ENCODE measurements at places on chromosomes 2 and 18.

- DNase-seq = no peak
Measured at GRCh38 chr2:85790499-85791188, 36.9 kb downstream of the ATOH8 start.

- DNase-seq = peak; percentile 34
Measured at GRCh38 chr2:236343400-236344161, 79.4 kb upstream of the ASB18 start.

- no peak for DNase-seq
Measured at GRCh38 chr2:46561731-46562450, 82.5 kb downstream of the TMEM247 start.

GRCh38 chr2:10709290-10709939 is 12.0 kb upstream of the ATP6V1C2 start:
- DNase-seq = no peak

DNA sequence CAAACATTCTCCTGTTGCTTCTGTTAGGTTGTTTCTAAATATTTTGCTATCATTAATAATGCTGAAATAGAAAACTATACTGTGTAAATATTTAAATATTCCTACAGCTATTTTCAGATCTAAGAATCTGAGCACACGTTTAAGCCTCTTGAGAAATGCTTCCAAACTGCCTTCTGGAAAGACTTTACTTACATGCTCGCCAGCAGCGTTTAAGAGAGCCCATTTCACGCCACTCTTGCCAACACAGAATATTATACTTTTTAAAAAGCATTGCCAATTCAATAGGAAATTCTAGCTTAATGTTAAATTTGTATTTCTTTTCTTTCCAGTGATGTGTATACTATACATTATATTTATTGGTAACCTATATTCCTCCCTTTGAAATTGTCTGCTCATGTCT is 92.0 kb downstream of the TMEM163 start:
- DNase-seq = no peak

DNA sequence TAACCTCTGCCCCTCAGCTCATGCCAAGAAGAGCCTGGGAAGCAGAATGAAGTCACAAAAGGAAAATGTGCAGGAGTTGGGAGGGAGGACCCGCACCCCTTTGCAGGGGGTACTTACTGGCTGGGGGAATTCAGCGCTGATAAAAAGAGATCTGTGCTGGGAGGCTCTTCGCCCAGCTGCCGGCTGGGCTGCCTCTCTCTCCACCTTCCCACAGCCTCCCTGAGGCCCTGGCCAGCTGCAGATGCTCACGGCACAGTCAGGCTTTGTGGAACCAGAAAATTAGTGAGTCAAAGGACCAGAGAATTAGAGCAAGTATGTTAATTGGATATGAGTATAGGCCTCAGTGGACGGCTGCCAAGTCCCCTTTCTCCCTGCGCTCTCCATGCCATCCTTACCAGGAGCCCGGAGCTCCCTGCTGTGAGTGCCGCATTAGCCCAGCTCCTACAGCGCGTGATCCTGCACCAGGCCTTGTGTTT is 181.7 kb upstream of the SH3BP4 start:
- DNase-seq = no peak

GRCh38 chr2:71787476-71788185 is 334.3 kb downstream of the DYSF start:
- no peak for DNase-seq

- no peak for DNase-seq
Measured at GRCh38 chr18:41933778-41934177, 21.3 kb upstream of the PIK3C3 start.

DNA sequence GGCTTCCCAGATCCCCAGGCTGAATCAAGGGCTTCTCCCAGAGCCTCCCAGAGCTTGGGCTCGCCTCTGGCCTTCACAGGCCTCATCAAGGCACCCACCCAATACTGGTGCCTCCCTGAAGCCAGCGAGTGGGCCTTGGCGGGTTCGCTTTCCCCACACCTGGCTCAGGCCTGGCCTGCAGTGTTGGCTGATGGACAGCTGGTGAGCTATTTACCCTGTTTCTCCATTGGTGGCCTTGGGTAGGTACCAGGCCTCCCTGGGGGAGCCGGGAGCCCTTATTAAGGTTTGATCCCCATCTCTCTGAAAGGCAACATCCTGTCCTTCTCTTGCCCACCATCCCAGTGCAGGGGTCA is 18.2 kb upstream of the DUSP2 start:
- DNase-seq = no peak

DNA sequence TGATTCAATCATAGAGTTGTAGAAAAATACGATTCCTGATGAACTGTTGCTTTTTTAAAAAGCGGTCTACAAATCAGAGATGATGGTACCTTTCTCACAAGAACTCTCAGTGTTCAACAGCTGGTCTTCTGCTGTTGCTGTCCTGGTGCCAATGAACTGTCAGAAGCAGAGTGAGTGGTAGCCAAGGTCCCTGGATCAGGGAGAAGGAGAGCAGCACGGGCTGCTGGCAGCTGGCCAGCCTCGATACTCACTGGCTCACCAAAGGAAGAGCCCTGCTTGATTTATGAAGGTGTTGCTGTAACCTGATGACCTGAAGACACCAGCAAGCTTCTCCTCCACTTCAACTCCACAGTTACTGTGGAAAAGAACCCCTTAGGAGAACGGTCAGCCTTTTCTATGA is 300.8 kb upstream of the SOX11 start:
- no peak for DNase-seq

GRCh38 chr2:132521341-132521740 is 104.7 kb downstream of the GPR39 start:
- DNase-seq = no peak

- no peak for DNase-seq
Measured at GRCh38 chr2:135485441-135485840, 45.6 kb downstream of the ZRANB3 start.

DNA sequence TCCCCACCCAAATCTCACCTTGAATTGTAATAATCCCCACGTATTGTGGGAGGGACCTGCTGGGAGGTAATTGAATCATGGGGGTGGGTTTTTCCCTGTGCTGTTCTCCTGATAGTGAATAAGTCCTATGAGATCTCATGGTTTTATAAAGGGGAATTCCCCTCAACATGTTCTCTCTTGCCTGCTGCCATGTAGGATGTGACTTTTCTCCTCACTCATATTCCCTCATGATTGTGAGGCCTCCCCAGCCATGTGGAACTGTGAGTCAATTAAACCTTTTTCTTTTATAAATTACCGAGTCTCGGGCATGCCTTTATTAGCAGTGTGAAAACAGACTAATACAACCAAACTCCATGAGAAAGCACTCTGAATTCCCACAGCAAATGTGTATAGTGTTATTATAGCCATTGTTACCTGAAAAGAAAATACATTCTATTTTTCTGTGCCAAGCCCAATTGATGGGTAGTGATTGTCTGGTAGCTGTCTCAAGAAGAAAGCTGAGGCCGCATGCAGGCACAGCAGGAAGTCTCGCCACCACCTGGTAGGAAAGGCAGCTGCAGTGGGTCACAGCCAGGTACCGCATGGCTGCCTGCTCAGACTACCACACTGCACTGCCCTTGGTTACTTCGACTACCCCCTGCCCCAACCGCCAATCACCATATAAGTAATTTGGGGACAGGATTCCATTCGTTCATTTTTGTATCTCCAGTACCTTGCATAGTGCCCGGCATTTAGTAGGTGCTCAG is 10.3 kb upstream of the ZBTB7C start:
- DNase-seq = no peak

DNA sequence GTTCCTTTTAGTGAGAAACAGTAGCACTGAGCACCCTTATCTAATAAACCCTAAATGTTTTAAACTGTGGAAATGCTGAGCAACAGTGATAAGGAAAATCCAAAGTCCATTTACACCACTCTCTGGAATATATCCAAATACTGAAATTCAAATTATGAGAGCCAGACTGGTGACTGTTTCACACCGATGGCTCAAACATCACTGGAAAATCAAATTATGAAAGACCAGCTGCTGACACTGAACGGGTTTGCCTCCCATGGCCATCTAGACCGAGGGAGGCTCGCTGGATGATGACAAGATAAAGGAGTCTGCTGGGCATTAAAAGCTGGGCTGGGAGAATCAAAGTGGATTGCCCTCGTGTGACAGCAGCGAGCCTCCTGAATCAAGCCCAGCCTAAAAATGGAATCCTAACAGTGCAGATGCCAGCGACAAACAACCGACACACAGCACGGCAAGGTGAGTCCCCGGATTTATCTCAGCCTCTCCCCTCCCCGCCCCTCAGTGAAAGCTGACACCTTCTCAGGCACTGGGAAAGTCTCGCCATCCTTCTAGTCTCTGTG is 30.3 kb downstream of the SERPINE2 start:
- no peak for DNase-seq

- no peak for DNase-seq
Measured at GRCh38 chr18:57523171-57523956, 63.1 kb downstream of the FECH start.

DNA sequence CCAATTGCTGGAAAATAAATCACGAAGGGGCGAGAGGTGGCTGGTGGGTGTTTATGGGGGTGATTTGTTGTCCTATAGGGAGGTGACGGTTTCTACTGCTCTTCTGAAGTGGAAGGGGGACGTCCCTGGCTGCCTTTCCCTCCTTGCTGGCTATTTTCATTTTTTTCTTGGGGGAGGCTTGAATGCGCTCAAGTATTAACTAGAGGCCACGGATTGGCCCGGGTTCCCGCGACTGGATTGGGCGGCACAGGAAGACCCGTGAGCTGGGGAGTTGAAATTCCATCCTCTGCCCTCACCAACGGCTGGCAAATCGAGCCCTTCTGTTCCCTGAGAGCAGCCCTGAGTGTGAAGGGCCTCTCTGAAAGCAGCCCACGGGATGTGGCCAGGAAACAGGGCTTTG is 176.5 kb upstream of the SPRED2 start:
- no peak for DNase-seq

- no peak for DNase-seq
Measured at GRCh38 chr2:218422403-218423086, 3.6 kb downstream of the VIL1 start.

GRCh38 chr18:47887227-47887626 is 43.2 kb downstream of the SMAD2 start:
- DNase-seq = no peak

DNA sequence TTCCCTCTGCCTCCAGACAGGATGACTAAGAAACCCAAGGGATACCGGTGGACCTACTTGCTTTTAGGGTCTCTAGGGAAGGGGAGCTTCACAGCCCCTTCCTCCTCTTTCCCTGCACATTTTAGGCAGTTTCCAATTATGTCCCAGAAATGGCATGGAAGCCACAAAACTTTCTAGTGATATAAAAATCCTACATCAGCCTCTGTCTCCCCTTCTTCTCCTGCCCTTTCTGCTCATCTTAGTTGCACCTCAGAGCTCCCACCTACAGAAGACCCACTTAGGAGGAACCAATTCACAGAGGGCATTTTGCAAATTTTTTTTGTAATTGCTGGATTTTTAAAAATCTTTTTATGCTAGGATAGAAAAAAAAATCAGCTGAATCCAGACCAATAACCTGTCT is 263.1 kb downstream of the TNS1 start:
- DNase-seq = no peak

DNA sequence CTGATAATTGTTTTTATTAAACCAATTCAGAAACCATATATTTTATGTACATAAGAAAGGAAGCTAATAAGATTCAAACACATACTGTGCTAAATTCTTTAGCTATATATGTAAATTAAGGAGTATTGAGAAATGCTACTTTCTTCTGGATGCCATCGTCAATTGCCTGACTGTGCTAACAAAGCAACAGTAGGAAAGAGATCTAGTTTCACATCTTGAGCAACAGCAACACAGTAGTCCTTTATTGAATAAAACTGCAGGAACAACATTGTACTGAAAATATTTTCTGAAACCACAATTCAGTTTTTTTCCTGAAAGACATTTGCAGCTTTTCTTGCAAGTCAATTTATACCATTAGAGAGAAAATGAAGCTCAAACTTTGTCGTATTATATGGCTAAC is 1404.9 kb upstream of the SLC39A10 start:
- DNase-seq = no peak

DNA sequence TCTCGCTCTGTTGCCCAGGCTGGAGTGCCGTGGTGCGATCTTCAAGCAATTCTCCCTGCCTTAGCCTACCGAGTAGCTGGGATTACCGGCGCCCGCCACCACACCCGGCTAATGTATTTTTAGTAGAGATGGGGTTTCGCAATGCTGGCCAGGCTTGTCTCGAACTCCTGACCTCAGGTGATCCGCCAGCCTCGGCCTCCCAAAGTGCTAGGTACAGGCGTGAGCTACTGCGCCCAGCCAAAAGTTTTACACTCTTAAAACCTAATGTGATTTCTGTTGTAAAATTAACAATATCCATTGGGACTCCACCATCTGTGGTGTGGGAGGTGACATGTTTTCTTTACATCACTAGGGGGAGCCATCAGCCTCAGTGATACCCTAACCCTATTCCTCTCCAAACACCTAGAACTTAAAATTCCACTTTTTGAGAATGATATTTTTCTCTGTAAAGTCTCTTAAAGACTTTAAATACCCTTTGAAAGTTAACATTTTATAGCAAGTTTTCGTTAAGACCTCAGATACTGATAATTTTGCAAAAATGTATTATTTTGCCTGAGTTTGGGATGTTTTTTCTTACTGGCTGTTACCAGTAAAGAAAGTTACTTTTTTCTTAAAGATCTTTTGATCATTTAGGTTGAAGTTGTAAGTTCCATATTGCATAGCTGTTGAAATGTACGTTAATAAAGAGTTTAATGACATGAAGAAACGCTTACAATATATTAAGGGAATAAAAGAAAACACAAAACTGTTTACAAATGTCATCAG is 11.6 kb upstream of the EIF2AK2 start:
- no peak for DNase-seq

- DNase-seq = no peak
Measured at GRCh38 chr2:9805435-9806297, 37.6 kb upstream of the TAF1B start.

- peak; percentile 19 for DNase-seq
Measured at GRCh38 chr2:226796012-226796839, 3.4 kb downstream of the IRS1 start.

DNA sequence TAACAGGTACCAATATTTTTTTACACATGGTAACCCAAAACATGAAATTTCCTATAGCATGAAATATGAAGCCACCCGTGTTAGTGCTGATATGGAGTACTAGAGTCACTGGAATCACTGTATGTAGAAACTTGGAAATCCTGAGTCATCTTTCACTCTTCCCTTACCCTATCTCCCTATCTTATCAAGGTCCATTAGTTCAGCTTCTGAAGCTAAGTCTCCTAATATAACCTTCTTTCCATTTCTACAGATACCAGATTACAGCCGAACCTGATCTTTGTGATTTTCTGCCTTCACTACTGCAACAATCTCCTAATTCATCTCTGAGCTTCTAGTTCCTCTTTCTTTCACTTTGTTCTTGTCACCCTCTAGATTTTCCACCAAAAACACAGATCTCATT is 59.0 kb downstream of the SEPTIN10 start:
- no peak for DNase-seq

GRCh38 chr2:167706800-167707199 is 540.6 kb downstream of the STK39 start:
- DNase-seq = no peak

GRCh38 chr2:152647552-152647951 is 69.7 kb downstream of the PRPF40A start:
- DNase-seq = no peak

GRCh38 chr2:30306522-30306921 is 75.2 kb downstream of the LBH start:
- no peak for DNase-seq

- no peak for DNase-seq
Measured at GRCh38 chr2:68318914-68319397, 793 bp downstream of the CNRIP1 start.

- no peak for DNase-seq
Measured at GRCh38 chr2:40346535-40347354, 105.1 kb downstream of the SLC8A1 start.

- peak; percentile 12 for DNase-seq
Measured at GRCh38 chr18:13440277-13441248, 222.0 kb downstream of the LDLRAD4 start.

GRCh38 chr2:200065477-200065876 is 110.1 kb downstream of the MAIP1 start:
- DNase-seq = no peak
